ENCODE measurements at places on chromosomes 4 and X.

DNA sequence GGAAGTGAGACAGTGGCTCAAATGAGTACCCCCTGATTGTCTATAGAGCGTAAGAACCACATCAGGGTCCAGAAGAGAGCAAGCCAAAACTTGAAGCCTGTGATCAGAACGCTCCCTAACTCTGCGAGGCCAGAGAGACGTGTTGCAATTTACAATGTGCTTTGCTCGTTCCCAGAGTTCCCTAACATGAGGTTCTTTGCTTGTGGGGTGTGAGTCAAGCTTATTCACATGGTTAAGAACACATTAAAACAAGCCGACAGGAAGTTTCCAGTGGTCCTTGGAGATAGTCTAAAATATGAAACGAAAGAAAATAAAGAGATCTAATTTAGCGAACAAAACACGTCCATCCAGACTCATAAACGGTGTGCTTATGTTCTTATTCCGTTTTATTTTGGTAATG is 702.3 kb downstream of the TRIML1 start:
- DNase-seq: no peak

- DNase-seq: peak; percentile 78
Observed at GRCh38 chr4:167897116-167897515, 195.2 kb upstream of the ANXA10 start.

- no peak for DNase-seq
Observed at GRCh38 chr4:20984576-20984836, 284.2 kb downstream of the PACRGL start.

DNA sequence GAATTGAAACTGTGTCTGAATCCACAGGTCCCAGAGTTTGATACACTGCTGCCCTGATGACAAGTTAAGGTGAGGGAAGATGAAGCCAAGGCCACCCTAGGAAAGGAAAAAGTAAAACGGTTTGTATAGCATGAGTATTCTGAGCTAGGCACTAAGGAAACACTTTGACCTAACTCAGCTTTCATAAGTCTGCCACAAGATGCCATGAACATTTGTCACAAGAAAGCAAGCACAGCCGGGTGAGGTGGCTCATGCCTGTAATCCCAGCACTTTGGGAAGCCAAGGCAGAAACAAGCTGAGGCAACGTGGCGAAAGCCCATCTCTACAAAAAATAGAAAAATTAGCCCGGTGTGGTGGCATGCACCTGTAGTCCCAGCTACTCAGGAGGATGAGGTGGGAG is 34.2 kb downstream of the ELOVL6 start:
- no peak for DNase-seq
